Right lung (tissue), 10 donors: ENCODE measurements at places on chromosomes 16 and 17. TPM values are rescaled to one million over a fixed set of nuclear protein-coding genes. Genes with fewer than 3 reads are reported as not detected.

Gene ADAMTS18
- polyA plus RNA-seq = 2.1 TPM

Gene RAMP2
- polyA plus RNA-seq = 155 TPM

GRCh38 chr16:11794996-11795886, 1.8 kb downstream of the ZC3H7A start:
- DNase-seq = no peak

Gene NAGS
- polyA plus RNA-seq = 4.2 TPM

DNA sequence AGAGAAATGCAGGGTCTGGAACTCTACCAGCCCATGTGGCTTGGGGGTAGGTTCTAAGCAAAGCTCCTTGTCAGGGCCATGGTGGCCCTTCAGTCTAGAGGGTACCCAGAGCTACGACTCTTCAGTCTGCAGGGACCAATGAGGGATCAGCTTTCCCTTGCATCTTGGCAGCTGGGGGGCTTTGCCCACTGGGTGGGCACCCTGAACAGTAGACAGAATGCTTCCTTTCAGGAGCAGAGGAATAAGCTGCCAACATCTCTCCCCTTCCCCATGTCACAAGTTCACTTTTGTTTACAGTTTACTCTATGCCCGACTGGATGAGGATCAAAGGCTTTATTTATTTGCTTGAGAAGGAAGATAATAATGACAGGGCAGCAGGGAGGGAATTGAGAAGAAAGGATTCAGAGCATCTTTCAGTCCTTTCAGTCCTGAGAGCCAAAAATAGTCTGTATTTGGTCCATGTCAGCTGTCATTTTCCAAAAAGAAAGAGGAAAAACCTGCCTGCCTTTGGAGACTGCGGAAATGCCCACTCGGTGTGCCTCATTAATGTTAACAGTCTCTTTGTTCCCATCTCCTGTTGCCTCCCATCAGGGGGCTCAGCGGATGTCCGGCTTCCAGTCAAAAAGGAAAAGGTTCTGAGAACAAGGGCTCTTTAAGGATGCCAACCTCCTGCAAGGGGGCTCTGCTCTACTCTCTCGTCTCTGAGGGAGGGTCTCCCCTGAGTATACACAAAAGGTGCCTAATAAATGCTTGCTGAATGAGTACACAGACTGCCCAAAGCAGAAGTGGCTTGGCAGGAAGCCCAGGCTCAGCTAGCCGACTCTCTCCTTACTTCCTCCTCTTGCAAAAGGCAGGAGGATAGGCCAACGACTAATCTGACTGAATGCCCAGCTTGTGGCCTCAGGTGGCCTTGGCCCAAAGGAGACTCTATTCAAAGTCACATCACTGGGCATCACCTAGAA, 17.1 kb downstream of the TRAF4 start:
- no peak for DNase-seq

DNA sequence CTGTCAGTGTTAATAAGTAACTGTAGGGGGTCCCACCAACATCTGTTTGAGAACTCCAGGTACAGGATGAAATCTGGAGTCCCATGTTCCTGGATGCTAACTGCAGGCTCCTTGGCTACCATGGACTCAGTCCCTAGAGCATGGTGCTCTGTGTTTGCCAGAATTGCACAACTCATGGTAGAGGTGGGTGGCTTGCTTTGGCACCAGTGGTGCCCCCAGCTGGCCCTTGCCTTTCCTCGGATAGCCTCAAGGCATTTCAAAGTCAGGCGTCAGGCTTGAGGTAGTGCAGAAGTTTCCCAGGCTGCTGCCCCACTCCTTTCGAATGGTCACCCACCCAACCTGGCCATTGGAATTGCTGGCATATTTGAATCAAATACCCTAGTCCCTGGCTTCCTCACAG, 179.9 kb downstream of the RBFOX1 start:
- no peak for DNase-seq

Gene CCL17
- polyA plus RNA-seq = not detected

DNA sequence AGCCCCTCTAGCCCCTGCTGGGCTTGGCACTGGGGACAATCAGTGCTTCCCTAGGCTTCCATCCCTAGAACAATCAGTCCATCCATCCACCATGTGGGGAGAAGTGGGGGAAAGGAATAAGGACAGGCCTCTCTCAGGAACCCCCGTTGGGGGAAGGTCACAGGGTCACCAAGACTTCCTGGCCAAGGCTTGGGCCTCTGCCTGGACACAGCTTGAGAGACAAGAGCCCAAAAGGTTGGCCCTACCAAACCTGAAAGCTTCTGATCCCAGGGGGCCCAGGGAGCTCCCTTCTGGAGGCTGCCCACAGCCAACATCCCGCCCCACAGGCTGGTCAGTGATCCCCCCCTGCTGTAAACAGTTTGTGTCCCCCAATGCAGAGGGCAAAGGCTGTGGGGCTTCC, 16.2 kb upstream of the MTMR4 start:
- DNase-seq = no peak

GRCh38 chr16:12229759-12230594, 253.4 kb downstream of the SNX29 start:
- peak; percentile 44 for DNase-seq

DNA sequence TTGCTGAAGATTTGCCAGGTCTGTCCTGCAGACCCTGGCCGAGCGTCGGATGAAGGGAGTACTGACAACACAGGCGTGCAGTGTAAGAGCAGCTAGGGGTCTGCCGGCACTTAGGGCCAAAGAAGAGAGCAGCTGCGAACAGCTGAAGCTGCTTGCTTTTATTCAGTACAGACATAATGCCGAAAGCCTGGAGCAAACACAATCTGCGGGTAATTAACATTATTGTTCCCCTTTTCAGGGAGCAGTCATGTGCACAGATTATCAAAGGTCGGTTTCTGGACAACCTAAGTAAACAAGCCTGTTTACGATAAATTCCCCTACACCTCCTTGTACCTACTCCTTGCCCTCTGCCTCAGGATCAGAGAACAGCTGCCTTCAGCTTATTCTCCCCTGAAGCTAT, 12.0 kb upstream of the KRT23 start:
- peak; percentile 19 for DNase-seq

DNA sequence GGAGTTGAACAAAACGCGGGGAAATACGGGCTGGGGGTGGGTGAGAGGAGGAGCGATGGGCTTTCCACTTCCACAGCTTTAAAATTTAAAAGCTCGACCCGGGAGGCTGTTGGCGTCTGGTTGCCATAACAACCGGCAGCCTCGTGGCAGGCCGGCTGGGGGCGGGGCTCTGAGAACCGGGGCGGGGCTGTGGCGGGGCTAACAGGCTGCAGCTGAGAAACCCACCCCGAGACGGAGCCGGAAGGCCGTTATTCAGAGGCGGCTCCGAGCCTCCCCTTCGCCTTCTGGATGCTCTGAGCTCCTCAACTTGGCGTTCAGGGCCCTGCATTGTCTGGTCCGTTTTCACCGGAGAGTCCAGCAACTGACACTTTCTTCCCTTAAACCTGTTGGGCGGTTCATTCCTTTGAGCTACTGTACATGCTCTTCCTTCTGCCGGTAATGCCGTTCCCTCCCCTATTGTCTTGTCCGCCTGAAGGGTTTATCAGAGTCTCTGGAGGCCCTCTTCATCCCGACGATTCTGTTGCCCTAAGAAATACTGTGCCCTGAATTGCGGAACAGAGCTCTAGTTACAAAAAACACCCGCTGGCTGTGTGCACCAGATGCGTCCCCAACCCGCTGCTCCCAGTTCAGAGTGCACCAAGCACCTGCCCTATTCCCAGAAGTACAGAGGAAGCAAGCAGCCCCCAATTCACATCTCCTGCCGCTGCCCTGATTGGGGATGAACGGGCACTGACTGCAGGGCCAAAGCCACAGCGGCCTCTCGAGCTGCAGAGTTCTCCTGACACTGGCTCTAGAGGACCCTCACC, 596 bp downstream of the DNAAF8 start:
- DNase-seq = peak; percentile 75

Gene CBFA2T3
- 5.7 TPM for polyA plus RNA-seq

GRCh38 chr17:79036596-79036995, 12.6 kb downstream of the C1QTNF1 start:
- no peak for DNase-seq

Gene HLF
- polyA plus RNA-seq = 4.4 TPM

DNA sequence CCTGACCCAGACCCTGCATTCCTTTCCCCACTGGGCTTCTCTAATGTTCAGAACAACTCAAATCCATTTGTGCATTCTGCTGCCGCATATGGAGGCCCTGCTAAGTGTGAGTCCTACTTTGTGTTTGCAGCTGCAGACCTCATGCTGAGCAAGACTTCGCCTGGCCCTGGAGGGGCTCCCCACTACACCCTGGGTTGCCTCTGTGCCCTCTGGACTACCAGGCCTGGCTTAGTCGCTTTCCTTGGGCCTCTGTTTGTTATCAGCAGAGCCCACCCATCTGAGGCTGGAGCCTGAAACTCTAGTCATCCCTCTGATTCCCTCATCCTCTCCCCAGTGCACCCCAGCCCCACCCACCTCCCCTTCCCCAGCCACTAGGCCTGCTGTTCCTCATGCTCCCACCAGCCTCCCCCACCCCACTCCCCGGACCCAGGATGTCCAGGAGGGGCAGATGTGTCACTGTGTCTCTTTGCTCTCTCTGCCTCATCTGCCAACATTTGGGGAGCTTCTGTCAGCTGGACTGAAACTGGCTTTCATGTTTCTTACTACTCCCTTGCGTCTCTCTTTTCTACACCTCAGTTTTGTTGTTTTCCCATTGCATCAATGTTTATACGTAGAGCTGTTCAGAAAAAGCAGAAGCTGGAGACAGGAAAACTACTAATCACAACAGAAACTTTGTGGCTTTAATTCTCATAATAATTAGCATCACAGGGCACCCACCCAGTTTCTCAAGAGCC, 17.9 kb upstream of the CD300E start:
- no peak for DNase-seq

DNA sequence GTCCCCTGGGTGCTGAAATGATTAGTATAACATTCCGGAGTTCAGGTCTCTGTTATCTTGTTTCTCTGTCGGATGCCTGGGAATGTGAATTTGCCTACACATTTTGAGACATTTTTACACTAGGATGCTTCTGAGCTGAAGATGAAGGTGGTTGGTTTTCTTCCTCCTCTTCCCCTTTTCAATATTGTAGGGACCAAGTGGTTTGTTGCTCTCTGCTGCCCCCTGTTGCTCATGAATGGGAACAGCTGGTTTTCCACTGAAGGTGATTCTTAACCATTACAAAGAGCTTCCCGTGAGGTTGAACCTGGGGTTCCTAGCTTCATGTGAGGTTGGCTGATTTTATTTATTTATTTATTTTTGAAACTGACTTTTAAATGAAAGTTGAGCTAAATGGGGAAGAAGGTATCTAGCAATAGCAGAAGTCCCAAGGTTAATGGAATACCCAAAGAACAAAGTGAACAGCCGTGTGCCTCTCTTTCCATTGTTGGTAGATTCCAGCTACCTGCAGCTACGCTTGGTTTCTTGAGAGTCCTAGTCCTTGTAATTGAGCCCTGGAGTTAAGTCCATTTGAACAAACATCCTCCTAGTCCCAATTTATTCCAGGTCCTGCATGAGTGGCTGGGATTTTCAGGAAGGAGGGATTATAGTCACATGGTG, 983.9 kb upstream of the EEF2KMT start:
- peak; percentile 20 for DNase-seq

GRCh38 chr17:64632606-64633005, 29.5 kb downstream of the SMURF2 start:
- DNase-seq = no peak

Gene IRX3
- polyA plus RNA-seq = 53.1 TPM

Gene SPECC1
- polyA plus RNA-seq = 6.5 TPM

GRCh38 chr17:30920282-30920681, 1.5 kb upstream of the ADAP2 start:
- no peak for DNase-seq

Gene CNGB1
- polyA plus RNA-seq = 0.04 TPM

DNA sequence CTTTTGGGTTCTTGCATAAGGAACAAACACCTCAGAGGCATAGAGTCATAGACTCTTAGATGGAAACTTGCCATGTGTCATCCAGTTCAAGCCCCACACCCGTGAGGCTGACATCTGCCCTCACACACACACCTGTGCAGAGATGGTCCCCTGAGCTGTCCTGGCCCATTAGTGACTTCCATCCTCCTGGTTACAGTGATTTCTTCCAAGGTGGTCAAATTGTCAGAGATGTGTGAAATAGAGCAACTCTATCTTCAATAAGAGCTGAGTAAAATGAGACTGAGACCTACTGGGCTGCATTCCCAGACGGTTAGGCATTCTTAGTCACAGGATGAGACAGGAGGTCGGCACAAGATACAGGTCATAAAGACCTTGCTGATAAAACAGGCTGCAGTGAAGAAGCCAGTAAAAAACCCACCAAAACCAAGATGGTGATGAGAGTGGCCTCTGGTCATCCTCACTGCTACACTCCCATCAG, 342.2 kb upstream of the TNRC6C start:
- no peak for DNase-seq

Gene ZSCAN10
- polyA plus RNA-seq = not detected

Gene WNT9B
- not detected for polyA plus RNA-seq

DNA sequence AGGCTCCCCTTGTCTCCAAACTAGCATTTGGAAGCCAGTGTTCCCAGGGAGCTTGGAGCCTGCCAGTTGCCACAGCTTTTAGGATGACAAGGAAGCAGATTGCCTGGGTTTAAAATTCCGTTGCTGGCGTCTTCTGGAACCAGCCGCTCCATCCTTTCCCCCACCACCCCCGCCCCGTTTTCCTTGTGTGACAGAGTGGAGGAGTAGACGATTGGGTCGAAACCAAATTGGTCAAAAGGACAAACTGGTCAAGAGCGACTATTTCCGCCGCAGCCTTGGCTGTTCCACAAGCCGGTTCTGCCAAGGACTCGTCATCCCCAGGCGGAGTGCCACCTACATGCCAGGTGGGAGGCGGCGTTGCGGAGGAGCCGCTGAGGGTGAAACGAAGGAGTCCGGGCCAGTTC, 91.1 kb downstream of the RPA1 start:
- DNase-seq = no peak

- DNase-seq = no peak
Observed at GRCh38 chr16:70740914-70741782, 55.3 kb upstream of the MTSS2 start.

Gene KRT33A
- polyA plus RNA-seq = not detected

Gene TMIGD1
- polyA plus RNA-seq = not detected

Gene SLC38A10
- polyA plus RNA-seq = 45.3 TPM

Gene MYL4
- 4.8 TPM for polyA plus RNA-seq

Gene GDE1
- 87.7 TPM for polyA plus RNA-seq

- no peak for DNase-seq
Observed at GRCh38 chr16:17351441-17352035, 119.2 kb downstream of the XYLT1 start.

DNA sequence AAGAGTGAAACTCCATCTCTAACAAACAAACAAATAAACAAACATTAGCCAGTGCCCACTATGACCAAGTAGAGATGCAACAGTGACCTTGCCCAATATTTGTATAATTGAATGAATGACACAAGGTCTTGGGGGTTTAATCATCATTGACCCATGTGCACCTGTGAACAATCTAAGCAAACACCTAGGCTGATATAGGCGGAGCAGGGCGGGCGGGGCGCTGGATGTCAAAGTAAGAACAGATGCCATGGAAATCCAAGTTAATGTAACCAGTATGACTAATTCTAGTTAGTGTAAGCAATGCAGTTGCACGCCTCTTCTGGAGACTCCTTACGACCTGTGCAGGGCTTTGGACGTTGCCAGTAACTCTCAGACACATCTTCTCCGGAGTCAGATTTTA, 17.6 kb downstream of the RCVRN start:
- no peak for DNase-seq

GRCh38 chr17:48081858-48082257, 19.4 kb downstream of the CBX1 start:
- no peak for DNase-seq
